ENCODE measurements at places on chromosomes 7 and 10.

- no peaks in the 10 kb centered on the region for H3K4me1 ChIP-seq
- no peak overlapping the region for H3K27ac ChIP-seq
- no peak overlapping the region for H3K4me3 ChIP-seq
- no peaks in the 10 kb centered on the region for H3K36me3 ChIP-seq
- H3K27me3 ChIP-seq, result no peaks in the 10 kb centered on the region
These were observed 611.9 kb downstream of the PTPRN2 start for GRCh38 chr7:157975401-157976372.

- H3K27ac ChIP-seq, result peak overlapping the region; percentile 97
- no peak for DNase-seq
- peaks cover 41% of the 10 kb centered on the region for H3K4me1 ChIP-seq
- peak overlapping the region; percentile 71 for H3K4me3 ChIP-seq
- H3K36me3 ChIP-seq, result no peaks in the 10 kb centered on the region
- H3K27me3 ChIP-seq, result no peaks in the 10 kb centered on the region
These were observed 169.4 kb downstream of the ARHGAP12 start for GRCh38 chr10:31759124-31759798.

- no peaks in the 10 kb centered on the region for H3K4me1 ChIP-seq
- H3K36me3 ChIP-seq, result no peaks in the 10 kb centered on the region
- H3K4me3 ChIP-seq, result no peak overlapping the region
- no peak overlapping the region for H3K27ac ChIP-seq
- H3K27me3 ChIP-seq, result no peaks in the 10 kb centered on the region
These were observed 176.5 kb upstream of the KCTD7 start for GRCh38 chr7:66452165-66452564.

DNA sequence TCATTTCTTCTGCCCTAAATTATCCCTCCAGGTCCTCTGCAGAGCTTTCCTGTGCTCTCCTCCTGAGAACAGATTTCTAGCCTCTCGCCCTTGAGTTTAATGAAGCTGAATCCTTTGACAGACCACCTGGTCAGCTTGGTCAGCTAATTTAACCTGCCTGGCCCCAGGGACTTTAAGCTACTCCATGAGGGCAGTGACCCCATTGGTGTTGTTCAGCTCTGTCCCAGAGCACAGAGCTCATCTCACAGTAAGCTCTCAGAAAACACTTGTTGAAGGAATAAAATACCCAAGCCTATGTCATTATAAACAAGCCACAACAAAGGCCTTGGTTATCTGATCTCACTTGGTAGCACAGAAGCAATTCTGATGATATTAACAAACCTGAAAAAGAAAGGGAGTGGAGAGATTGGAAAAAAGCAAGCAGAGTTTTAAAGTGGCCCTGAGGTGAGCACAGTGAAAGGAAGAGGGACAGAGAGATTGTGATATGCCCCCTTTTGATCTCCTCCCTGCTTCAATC, 24.4 kb downstream of the SLC26A4 start:
- no peaks in the 10 kb centered on the region for H3K36me3 ChIP-seq
- no peak overlapping the region for H3K4me3 ChIP-seq
- no peak for DNase-seq
- H3K27me3 ChIP-seq, result no peaks in the 10 kb centered on the region
- H3K27ac ChIP-seq, result no peak overlapping the region

DNA sequence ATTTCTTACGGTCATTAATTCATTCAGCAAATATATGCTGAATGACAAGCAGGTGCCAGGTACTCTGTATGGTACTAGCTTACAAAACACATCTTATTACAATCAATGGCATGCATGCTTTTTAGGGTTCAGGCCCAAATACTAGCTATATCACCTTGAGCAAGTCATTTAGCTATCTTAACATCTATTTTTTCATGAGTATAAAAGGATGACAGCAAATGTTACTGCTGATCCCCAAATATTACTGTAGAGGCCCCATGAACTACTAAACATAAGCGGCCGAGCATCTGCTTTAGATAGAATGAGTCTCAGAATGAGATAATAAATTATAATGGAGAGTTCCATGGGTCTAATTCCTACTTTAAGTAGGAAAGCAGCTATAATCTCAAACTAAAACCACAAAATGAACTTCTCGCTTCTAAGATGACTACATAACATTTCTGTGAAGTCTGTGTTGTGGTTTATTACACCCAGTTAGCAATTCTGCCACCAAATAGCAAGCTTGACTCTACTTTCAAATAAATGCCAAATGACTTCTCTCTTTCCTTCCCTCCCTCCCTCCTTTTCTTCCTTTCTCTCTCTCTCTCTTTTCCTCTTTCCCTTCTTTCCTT, 113.7 kb upstream of the LRRN3 start:
- H3K4me1 ChIP-seq, result no peaks in the 10 kb centered on the region
- H3K27ac ChIP-seq, result no peak overlapping the region
- H3K27me3 ChIP-seq, result no peaks in the 10 kb centered on the region
- no peak overlapping the region for H3K4me3 ChIP-seq
